ENCODE measurements at places on chromosomes 1 and 21.
A peak's percentile ranks its signal among the peaks of the same experiment; 100 is the strongest.

DNA sequence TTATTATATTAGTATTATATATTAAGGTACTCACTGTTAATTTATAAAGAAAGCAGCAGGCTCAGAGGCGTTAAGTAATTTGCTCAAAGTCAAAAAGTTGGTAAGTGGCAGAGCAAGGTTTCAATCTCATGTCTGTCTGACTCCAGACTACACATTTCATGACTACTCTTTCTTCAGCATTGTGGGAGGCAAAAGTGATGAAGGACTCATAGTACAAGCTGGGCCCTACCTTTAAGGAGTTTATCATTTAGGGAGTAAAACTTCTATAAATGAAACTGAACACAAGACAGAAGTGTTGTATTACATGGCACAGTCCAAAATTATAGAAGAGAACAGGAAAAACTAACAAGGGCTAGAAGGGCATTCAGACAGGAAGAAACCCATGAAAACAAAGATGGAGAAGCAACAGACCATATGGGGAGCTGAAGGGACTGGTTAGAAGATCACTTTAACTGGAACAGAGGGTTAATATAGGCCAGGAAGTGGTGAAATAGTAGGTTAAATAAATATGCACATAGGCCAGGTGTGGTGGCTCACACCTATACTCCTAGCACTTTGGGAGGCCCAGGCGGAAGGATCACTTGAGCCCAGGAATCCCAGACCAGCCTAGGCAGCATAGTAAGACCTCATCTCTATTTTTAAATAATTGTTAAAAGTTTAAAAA, 11.5 kb downstream of the SORT1 start:
- no peak for DNase-seq

DNA sequence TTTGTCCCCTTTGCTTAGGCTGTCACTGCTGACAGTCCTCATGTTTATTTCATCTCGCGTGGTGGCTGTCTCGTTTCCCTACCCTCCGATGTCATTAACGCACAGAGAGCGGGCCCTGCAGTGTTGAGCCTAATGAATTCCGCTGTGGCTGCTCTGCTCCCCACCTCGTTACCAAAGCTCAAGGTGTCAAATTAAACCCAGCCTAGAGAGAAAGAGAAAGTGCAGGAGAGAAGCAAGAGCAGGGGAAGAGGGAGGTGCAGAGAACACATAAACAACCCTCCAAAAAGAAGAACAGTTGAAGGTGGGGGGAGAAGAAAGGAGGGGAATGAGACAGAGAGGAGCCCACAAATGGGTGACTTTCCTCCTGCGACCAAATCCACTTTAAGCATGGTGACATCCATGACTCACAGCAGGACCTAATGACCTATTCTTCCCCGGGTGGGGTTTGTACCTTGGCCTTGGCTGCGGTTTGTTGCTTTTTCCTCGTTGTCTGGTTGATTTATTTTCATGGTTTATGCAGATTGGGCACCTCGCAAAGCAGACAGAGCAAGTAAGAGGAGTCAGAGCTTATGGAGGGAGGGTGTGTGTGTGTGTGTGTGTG, 92.5 kb downstream of the PBX1 start:
- peak; percentile 58 for DNase-seq

DNA sequence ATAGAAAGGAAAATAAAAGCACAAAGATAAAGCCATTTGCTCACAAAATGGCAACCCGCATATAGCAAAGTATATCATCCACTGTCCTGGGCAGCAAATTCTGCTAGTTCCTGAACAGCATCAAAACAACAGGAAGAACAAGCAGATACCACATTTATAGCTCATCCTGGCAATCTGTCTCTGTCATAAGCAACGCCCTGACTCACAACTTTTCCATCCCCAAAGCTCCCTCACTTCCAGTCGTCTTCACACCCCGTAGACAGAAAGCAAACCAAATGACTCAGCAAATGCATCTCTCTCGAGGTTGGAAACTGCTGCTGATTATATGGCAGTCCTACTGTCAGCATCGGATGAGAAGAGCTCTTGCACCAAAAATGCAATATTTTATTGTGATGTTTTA, 65.8 kb downstream of the AK5 start:
- no peak for DNase-seq

DNA sequence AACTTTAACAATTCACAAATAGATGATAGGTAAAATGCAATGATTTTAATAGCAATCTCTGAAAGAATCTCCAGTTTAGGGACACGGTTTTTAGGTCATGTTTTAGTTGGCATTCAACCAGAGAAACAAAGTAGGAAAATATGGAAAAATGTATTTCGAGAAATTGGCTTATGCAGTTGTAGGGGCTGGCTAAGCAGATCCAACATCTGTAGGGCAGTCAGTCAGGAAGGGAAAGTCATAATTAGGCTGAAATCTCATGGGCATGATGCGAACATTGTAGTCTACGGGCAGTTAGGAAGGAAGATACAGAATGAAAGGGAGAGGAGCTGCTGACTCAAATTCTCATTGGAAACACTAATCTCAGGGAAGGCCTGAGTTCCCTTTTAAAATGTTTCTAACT, 1276.0 kb upstream of the ADGRL4 start:
- no peak for DNase-seq

- peak; percentile 11 for DNase-seq
Measured at GRCh38 chr1:234845097-234845660, 235.2 kb upstream of the IRF2BP2 start.

GRCh38 chr1:107877092-107877491, 87.9 kb downstream of the VAV3 start:
- DNase-seq: no peak

DNA sequence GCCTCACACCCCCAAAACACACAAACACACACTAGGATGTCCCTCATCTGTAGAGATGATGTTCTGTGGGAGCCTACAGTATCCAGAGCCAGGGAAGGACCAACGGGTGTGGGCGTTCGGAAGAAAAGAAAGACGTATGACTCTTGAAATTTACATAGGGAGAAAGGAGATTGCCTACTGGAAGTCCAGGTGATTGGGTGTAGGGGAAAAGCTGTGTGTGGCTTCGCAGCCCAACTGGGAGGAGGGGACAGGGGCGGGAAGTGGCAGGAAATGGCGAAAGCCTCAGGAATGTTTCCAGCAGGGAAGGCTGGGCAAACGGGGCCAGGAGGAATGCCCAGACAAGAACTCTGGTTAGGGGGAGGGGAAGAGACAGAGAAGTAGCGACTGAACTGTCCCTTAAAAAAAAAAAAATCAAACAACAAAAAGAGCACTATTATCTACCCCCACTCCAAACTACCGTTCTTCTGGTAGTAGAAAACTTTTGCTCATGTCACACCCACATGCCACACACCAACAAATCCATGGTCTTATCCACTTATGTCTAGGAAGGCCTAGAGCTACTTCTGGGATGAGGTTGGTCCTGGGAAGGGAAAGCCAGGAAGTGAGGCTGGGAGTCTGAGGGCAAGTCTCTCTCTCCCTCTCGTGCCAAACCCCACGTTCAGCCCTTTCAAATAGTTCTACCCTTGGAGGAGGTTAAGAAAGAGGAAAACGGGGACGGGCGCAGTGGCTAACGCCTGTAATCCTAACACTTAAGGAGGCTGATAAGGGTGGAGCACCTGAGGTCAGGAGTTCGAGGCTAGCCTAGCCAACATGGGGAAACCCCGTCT, 1.8 kb upstream of the CKS1B start:
- no peak for DNase-seq

DNA sequence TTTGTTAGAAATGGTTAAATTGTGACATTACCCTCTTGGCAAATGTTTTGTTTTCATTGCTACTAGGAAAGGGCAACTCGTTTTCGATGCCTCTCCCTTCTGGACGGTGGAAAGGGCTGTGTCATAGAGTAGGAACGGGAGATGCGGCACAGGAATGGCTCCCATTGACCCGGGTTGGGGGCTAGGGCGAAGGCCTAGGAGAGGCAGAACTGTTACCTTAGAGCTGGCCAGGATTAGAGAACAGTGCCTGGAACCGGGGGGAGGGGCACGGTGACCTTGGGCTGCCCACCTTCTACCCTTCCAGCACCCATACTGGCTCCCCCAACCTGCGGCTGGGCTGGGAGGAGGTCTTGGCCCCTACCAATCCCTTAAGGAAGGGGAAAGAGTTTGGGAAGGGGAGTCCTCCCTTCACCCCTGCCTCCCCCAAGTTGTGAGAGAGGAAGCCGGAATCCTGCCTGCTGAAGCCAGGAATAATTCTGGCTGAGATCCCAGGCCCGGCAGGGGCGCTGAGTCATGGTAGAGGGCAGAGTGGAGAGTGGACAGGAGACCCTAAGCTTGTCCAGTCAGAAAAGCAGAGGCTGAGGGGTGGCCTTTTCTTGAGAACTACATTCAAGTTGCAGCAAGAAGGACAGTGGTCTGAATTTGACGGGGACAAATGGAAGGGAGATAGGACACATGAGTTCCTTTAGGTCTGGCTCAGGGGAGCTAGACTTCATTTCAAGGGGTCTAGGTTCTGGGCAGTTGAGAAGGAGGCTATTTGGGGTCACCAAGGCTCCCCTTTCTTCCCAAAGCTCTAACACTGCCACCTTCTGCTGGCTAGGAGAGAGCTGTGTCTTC, 8.2 kb downstream of the LMNA start:
- no peak for DNase-seq

DNA sequence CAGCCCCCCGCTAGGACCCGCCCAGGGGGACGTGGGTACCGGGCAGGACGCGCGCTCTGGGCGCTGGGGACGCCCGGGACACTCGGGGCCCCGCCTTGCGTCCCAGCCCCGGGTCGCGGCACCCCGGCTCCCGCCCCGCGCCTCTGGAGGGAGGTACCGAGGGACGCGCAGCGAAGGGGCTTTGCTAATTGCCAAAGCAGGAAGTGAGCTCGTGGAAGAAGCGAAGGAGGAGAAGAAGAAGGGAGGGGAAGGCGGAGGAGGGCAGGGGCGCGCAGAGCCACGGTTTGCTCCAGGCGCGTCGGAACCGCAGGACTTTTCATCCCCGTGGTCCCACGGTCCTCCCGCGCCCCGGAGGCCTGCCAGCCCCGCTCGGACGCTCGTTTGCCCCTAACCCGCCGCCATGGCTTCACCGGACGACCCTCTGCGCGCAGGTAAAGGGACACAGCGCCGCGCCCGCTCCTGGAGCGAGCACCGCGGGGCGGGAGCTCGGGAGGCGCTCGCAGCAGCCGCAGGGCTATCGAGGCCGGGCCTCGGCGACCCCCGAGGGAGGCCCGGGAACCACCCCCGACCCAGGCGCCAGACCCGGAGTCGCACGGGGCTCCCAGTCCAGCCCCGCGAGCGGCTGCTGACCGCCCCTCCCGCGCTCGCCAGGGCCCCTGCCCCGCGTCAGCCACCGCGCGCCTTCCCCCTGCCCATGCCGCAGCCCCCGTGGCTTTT, 1.3 kb downstream of the EDARADD start:
- peak; percentile 65 for DNase-seq

GRCh38 chr1:39650431-39650830, 11.0 kb upstream of the HEYL start:
- no peak for DNase-seq

DNA sequence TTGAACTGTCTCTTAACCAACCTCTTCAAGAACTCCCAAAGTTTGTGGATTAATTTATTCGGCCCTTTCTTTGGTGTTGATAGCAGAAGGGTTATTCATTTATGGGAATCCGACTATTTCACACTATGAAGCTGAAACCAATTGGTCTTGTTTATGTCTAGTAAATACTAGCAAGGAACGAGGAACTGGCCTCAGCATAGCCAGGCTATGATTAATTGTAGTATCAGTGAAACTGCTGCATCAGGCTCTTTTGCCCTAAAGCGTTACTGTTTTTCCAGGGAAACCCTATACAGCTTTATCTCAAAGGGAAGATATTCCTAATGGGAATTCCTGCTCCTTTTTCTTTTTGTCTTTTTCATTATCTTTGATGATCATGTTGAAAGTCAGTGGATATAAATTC, 35.1 kb downstream of the CLEC20A start:
- DNase-seq: no peak

GRCh38 chr1:232921381-232921780, 29.0 kb upstream of the NTPCR start:
- no peak for DNase-seq

- no peak for DNase-seq
Measured at GRCh38 chr1:93313026-93313425, 32.7 kb upstream of the DR1 start.

- DNase-seq: no peak
Measured at GRCh38 chr1:83554174-83554573, 444.8 kb downstream of the TTLL7 start.

DNA sequence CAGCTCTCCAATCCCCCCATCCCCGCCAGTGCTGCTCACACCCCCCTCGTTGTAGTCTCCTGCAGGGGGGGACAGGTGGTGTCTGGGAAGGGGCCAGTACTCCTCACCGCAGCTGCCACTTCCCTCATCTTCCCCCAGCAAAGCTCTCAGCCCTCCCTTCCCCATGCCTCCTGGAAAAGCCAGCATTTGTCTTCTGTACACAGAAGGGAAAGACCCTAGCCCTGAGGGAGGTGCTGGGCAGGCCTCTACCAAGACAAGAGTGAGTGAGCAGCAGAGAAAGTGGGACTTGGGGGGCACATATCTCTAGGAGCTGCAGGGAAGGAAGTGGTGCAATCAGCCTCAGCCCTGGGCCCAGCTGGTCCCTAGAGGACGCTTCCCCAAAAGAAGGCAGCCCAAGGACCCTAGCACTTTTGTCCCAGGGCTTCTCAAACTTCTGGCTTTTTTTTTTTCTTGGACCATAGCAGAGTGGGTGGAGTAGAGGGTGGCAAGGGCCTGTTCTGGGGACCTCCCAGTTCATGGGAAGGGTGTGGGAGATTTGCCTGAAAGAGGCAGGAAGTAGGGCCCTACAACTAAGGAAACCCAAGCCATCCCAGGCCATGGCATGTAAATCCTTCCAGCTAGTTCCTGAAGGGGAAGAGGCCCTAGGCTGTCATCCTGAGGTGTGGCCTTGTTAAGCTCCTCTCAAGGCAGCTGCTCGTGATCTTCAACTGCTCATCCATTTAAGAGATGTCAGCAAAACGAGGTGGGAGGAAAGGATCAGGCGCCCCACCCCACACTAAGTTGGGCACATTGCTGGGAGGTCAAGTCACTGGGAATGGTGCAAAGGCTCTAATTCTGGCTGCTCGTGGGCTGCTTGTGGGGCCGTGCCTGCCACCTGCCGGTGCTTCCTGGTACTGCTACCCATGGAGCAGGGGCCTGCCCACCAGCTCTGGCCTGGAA, 12.6 kb downstream of the ZC3H12A start:
- peak; percentile 77 for DNase-seq

- DNase-seq: peak; percentile 73
Measured at GRCh38 chr1:93042187-93043056, 36.7 kb upstream of the MTF2 start.

DNA sequence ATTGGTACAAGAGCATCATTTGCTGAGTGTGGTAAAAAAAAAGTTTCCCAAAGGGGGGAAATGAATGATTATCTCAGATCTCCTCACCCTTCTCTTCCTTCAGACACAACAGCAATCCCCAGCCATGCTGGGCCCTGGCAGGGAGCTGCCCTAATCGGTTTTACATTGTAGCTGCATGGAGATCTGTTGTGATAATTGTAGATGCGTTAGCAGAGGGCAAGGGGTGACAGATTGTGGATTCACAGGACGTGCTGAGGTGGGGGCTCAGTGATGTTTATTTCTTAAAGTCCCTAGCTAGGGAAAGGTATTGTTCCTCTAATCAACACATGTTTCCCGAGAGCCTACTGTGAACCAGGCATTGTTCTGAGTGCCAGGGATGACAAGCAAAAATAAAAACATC, 304.1 kb downstream of the PBX1 start:
- no peak for DNase-seq

All from immature natural killer cell (primary cell).